MCF 10A (cell line): ENCODE measurements at places on chromosomes 4 and X. TPM values are rescaled to one million over a fixed set of nuclear protein-coding genes. Genes with fewer than 3 reads are reported as not detected.

GJB1 gene
- total RNA-seq: not detected in 2 replicates

NSUN7 gene
- total RNA-seq: not detected in 2 replicates

PHF8 gene
- total RNA-seq: 22.5 and 34.1 TPM in 2 replicates

CLCN4 gene
- total RNA-seq: 7.3 and 9.3 TPM in 2 replicates

MID1 gene
- total RNA-seq: 9.7 and 10.0 TPM in 2 replicates

RHOXF2B gene
- total RNA-seq: not detected in 2 replicates

TMPRSS11A gene
- not detected in 2 replicates for total RNA-seq

RRH gene
- total RNA-seq: not detected in 2 replicates

INTU gene
- total RNA-seq: 5.9 and 9.2 TPM in 2 replicates

ETDB gene
- total RNA-seq: not detected in 2 replicates

N4BP2 gene
- total RNA-seq: 8.3 and 8.8 TPM in 2 replicates

ABCG2 gene
- total RNA-seq: 0.07 and 0.12 TPM in 2 replicates

GNRHR gene
- not detected in 2 replicates for total RNA-seq

PALLD gene
- 94.6 and 191 TPM in 2 replicates for total RNA-seq

ADGRL3 gene
- total RNA-seq: 3.5 and 3.6 TPM in 2 replicates

CLNK gene
- total RNA-seq: not detected in 2 replicates

SMIM14 gene
- total RNA-seq: 27.3 and 36.0 TPM in 2 replicates

TEX13A gene
- total RNA-seq: 0.30 and 0.39 TPM in 2 replicates

GPM6B gene
- total RNA-seq: 6.9 and 16.3 TPM in 2 replicates

PAGE2B gene
- total RNA-seq: not detected in 2 replicates

VEGFC gene
- 11.1 and 14.2 TPM in 2 replicates for total RNA-seq

ELF2 gene
- total RNA-seq: 26.5 and 28.7 TPM in 2 replicates

NUDT11 gene
- 1.1 and 1.9 TPM in 2 replicates for total RNA-seq

TMEM47 gene
- total RNA-seq: 1.6 TPM in 2 replicates

SPANXA2 gene
- total RNA-seq: not detected in 2 replicates

RASGEF1B gene
- total RNA-seq: 4.8 and 5.4 TPM in 2 replicates

MAPK10 gene
- 4.7 and 5.3 TPM in 2 replicates for total RNA-seq

PPARGC1A gene
- 0.12 and 0.49 TPM in 2 replicates for total RNA-seq

GTPBP6 gene
- 54.9 and 73.4 TPM in 2 replicates for total RNA-seq

DGKK gene
- total RNA-seq: not detected in 2 replicates

C1QTNF7 gene
- not detected in 2 replicates for total RNA-seq

DRD5 gene
- total RNA-seq: not detected in 2 replicates

SLC10A6 gene
- not detected in 2 replicates for total RNA-seq

TLR6 gene
- 7.7 and 11.4 TPM in 2 replicates for total RNA-seq

PDZD4 gene
- 0.29 TPM in 1 of 2 replicates, not detected in the other for total RNA-seq

PFKFB1 gene
- total RNA-seq: 0.27 and 0.37 TPM in 2 replicates

F11 gene
- not detected in 2 replicates for total RNA-seq

GAGE12H gene
- not detected in 2 replicates for total RNA-seq

TMSB15B gene
- 2.1 and 3.0 TPM in 2 replicates for total RNA-seq

NPY5R gene
- not detected in 2 replicates for total RNA-seq

RAB33A gene
- not detected in 2 replicates for total RNA-seq

CDS1 gene
- total RNA-seq: 10.3 and 11.5 TPM in 2 replicates

PRR32 gene
- not detected in 2 replicates for total RNA-seq

HTN1 gene
- not detected in 2 replicates for total RNA-seq

UCP1 gene
- not detected in 2 replicates for total RNA-seq

PROM1 gene
- total RNA-seq: not detected in 2 replicates

CNOT6L gene
- total RNA-seq: 45.8 and 47.3 TPM in 2 replicates

OPRPN gene
- total RNA-seq: not detected in 2 replicates

SOWAHB gene
- total RNA-seq: 0.12 and 0.58 TPM in 2 replicates

NAT8L gene
- total RNA-seq: 0.79 and 0.93 TPM in 2 replicates

ATP8A1 gene
- total RNA-seq: 0.19 and 0.34 TPM in 2 replicates

HPF1 gene
- total RNA-seq: 15.6 and 17.4 TPM in 2 replicates

PNMA5 gene
- not detected in 2 replicates for total RNA-seq

FRG2 gene
- not detected in 2 replicates for total RNA-seq

FBXO8 gene
- 22.1 and 30.6 TPM in 2 replicates for total RNA-seq

FOXR2 gene
- total RNA-seq: not detected in 2 replicates

EMCN gene
- total RNA-seq: not detected in 2 replicates

S100P gene
- total RNA-seq: 55.6 and 97.6 TPM in 2 replicates

FRAS1 gene
- 2.0 and 2.1 TPM in 2 replicates for total RNA-seq
